ENCODE measurements at places on chromosomes 4 and X.

GRCh38 chr4:176270669-176271068 is 1.6 kb upstream of the ASB5 start:
- DNase-seq = no peak

- DNase-seq = no peak
Measured at GRCh38 chr4:43357252-43357974, 464.9 kb downstream of the GRXCR1 start.

- no peak for DNase-seq
Measured at GRCh38 chr4:41719417-41719816, 29.1 kb downstream of the PHOX2B start.

DNA sequence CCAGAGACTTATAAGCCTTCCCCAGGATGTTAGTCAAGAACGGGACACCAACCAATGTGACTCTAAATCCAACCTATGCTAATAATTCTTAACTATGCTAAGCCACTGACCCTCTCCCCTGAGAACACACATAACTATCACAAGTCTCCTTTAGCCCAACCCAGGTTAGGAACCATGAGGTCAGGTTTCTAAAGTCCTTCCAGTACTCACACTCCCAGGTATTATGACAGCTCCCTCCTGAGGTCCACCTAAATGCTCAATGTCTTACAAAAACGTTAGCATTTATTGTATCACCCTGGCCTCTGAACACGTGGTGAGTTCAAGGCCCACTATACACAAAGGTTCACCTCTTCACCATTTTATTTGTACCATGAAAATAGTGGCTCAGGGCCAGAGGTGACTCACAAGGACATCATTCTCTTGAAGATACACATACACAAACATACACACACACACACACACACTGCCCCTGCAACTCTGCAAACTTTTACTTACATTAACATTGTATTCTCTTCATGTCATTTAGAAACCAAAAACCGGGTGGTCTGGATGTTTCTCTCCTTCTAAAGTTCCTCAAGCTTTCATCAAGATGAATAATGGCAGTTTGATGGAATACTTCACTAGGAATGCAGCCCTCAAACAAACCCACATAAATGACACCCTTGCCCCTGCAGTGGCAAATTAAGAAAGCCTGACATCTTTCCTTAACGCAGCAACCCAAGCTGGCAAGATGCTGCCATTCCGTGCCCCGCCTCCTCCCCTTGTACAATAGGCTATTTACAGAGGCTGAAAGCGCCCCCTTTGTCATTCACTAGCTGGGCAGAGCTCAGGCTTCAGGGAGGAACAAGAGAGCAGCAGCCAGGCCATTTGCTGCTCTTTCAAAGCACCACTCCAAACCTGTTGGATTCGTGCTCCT is 17.7 kb downstream of the ACSL1 start:
- DNase-seq = peak; percentile 48

- DNase-seq = no peak
Measured at GRCh38 chr4:101279377-101279871, 67.9 kb downstream of the PPP3CA start.

All from heart left ventricle (tissue), 16 donors.